A673 (cell line): ENCODE measurements at places on chromosomes 11 and 22.

GRCh38 chr11:81840380-81840779, 893.3 kb downstream of the FAM181B start:
- H3K4me1 ChIP-seq, result no peaks in the 10 kb centered on the region
- no peaks in the 10 kb centered on the region for H3K36me3 ChIP-seq

DNA sequence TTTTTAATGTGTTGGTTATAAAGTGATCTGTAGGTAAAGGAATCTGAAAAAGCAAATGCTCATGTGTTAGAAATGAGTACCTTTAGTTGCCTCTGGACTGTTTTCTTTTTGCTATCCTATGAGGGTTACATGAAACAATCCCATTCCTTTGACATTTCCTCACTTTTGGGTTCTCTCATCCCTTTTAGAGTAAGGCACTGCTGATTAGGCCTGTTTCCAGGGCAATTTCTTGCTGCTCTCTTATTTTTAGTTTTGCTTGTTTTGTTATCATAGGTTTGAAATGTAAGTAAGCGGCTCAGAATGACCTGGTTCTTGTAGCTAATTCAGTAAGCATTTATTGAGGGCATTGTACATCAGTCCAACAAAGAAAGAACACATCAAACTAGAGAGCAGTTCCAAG, 138.9 kb downstream of the DDX10 start:
- H3K36me3 ChIP-seq, result no peaks in the 10 kb centered on the region
- no peaks in the 10 kb centered on the region for H3K4me1 ChIP-seq
- H3K4me3 ChIP-seq, result no peak overlapping the region

GRCh38 chr11:9210224-9210921, 54.8 kb downstream of the DENND5A start:
- peaks cover 5% of the 10 kb centered on the region for H3K4me1 ChIP-seq
- H3K4me3 ChIP-seq, result no peak overlapping the region

DNA sequence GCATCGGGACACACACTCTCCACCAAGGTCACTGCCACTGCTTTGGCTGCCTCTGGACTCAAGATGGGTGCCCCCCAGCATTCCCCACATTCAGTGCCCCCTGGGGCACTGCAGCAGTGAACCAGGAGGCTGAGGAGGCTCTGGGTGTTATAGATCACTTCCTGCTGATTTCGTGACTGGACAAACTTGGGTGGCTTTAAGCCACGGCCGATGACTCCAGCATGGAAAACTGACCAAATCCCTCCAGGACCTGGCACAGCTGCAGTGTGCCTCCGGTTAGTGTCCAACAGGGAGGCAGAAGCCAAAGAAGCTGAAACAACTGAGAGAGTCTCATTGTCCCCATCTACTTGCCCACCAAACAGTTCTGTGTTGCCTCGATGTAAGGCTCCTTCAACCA, 1.2 kb upstream of the GANAB start:
- H3K4me3 ChIP-seq, result no peak overlapping the region
- no peak overlapping the region for H3K27ac ChIP-seq
- no peaks in the 10 kb centered on the region for H3K27me3 ChIP-seq
- H3K4me1 ChIP-seq, result peaks cover 19% of the 10 kb centered on the region

DNA sequence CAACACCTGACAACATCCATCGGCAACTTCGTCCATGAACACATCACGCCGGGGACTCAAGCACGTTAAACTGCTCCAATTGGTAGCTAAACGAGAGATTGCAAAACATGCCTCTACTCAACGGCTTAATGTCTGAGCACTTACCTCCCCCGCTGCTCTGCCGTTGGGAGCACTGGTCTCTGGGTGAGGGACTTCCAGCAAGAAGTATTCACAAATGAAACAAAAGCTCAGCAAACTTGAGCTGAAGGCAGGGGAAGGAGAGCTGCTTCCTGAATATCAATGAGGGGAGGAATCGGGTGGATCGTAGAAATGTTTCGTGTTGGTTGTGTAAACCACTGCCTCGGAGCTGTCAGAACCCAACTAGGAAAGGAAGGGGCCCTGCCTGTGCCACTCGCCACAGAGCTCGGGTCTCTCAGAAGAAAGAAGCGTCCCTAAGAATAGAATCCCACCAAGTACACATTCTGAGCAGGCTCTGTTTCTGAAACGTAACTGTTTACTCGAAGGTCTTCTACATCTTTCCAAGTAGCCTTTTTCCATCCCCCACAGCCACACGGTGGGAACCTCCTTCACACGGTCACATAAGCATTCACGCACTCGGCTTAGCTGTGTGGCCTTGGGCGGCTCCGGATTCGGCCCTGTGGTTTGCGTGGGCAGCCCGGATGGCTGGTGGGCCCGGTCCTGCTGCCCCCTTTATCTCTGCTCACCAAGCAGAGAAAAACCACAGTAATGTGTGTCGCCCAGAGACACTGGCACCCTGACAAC, at the start of gene MLC1:
Gene MLC1, minus strand, starts transcription at position 216 of the 762 bp plus-strand sequence. CDS start 524 bp downstream, outside the sequence.
- peak; percentile 80 for DNase-seq
- no peaks in the 10 kb centered on the region for H3K4me1 ChIP-seq
- no peak within 1 kb of the TSS for H3K27ac ChIP-seq
- peak within 1 kb of the TSS; percentile 19 for H3K4me3 ChIP-seq
- no peaks in the 10 kb centered on the region for H3K27me3 ChIP-seq
- H3K36me3 ChIP-seq, result no peaks in the 10 kb centered on the region

- no peak overlapping the region for H3K27ac ChIP-seq
- H3K27me3 ChIP-seq, result no peaks in the 10 kb centered on the region
- H3K4me3 ChIP-seq, result no peak overlapping the region
- no peak for DNase-seq
- no peaks in the 10 kb centered on the region for H3K36me3 ChIP-seq
- peaks cover 7% of the 10 kb centered on the region for H3K4me1 ChIP-seq
Measured at GRCh38 chr22:27323661-27324060, 477.9 kb downstream of the MN1 start.

GRCh38 chr11:12235947-12236743, 125.8 kb downstream of the MICAL2 start:
- no peaks in the 10 kb centered on the region for H3K4me1 ChIP-seq
- no peaks in the 10 kb centered on the region for H3K36me3 ChIP-seq
- no peak overlapping the region for H3K27ac ChIP-seq
- peak; percentile 67 for DNase-seq
- no peak overlapping the region for H3K4me3 ChIP-seq
- no peaks in the 10 kb centered on the region for H3K27me3 ChIP-seq

DNA sequence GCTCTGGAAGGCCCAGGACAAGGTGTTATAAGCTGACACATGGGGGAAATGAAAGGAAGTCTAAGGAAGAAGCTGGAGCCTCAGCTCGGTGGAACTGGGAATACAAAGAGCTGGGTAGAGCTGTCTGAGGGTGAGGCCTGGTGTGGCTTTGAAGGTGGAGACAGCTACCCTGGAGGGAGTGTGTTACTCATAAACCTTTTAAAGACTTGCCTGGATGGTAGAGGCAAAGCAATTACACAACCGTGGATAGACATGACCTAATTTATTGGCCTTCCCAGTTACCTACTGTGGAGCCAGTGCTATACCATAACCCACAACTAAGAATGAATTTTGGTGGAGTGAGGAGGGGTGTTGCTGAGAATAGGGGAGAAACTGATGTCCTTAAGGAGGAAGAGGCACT, 22.6 kb downstream of the EXPH5 start:
- no peak overlapping the region for H3K4me3 ChIP-seq
- H3K27ac ChIP-seq, result no peak overlapping the region
- DNase-seq, result no peak

DNA sequence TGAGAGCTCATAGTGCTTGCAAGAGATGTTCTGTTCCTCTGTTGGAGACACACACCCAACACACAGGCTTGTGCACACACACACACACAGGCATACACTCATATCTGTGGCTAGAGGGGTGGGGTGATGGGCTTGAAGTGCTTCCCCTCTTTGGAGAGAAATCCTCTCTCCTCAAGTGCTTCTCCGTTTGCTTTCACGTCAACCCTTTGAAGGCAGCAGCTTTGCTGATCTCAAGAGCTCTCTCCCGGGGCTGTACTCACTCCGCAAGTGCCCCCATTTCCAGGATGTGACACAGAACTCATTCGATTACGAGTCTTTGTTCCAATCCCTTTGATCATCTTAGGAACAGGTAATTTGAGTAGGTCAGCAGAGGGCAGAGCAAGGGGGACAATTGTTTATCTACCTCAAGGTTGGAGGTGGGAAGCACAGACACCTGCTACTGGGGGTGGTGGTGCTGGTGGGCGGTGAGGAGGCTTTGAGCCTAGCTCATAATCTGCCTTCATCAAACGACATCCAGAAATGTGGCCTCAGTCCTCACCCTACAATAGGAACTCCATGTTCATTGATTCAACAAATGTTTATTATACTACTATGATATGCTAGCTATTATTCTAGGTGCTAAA, 529.8 kb upstream of the CADM1 start:
- H3K36me3 ChIP-seq, result no peaks in the 10 kb centered on the region
- no peak overlapping the region for H3K4me3 ChIP-seq
- no peak for DNase-seq
- H3K27ac ChIP-seq, result no peak overlapping the region
- H3K27me3 ChIP-seq, result no peaks in the 10 kb centered on the region

- no peaks in the 10 kb centered on the region for H3K36me3 ChIP-seq
- H3K4me3 ChIP-seq, result no peak overlapping the region
- no peak overlapping the region for H3K27ac ChIP-seq
- no peaks in the 10 kb centered on the region for H3K27me3 ChIP-seq
- H3K4me1 ChIP-seq, result no peaks in the 10 kb centered on the region
Measured at GRCh38 chr22:46444390-46444854, 93.0 kb downstream of the CELSR1 start.

DNA sequence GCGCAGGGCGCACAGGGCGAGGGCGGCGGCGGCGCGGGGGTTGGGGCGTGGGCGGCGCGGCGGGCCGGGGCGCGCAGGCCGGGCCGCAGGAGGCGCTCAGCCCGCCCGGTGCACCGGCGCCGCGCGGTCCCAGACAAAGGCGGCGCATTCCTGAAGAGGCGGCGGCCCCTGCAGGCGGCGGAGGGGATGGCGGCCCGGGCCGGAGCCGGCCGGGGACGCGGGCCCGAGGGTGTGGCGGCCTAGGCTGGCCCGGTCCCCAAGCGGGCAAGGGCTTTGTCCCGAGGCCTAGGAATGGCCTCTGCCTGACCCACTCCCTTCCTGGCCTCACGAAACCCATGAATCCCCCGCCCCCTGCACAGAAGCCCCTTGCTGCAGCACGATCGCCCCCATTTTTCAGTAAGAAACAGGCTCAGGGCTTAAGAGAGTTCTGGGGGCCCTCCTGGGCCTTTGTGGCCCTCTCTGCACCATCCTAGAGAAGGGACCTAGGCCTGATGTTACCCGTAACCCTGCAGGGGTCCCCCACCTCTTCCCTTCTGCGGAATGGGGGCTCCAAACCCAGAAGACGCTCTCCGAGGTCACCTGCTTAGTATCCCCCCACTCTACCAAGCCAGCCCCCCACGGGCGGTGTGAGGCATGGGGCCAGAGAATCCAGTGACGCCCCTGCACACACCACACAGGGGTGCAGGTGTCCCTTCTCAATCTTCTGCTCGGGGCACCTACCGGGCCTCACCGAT, at the start of gene RTN4R:
Gene RTN4R, minus strand, starts transcription at position 40 of the 734 bp plus-strand sequence. CDS start 226 bp downstream, outside the sequence.
- peak within 1 kb of the TSS; percentile 52 for H3K4me3 ChIP-seq
- peaks cover 8% of the 10 kb centered on the region for H3K4me1 ChIP-seq
- H3K27me3 ChIP-seq, result no peaks in the 10 kb centered on the region
- peak within 1 kb of the TSS; percentile 37 for H3K27ac ChIP-seq
- no peaks in the 10 kb centered on the region for H3K36me3 ChIP-seq

DNA sequence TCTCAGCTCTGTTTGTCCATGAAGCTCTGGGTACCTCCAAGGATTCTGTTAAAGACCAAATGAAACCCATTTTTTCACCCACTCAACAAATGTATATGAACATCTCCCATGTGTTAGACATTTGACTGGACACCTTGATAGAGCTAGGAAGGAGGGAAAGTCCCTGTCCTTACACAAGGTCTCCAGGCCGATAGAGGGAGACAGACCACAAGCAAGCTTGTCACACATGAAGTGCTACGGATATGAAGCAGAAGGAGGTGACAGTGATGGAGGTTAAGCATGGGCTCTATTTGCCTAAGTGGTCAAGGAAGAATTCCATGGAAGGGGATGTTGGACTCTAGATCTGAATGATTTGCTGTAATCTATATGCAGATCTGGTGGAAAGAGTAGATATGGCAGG, 138.5 kb downstream of the MYO18B start:
- no peaks in the 10 kb centered on the region for H3K4me1 ChIP-seq
- H3K4me3 ChIP-seq, result no peak overlapping the region
- H3K36me3 ChIP-seq, result no peaks in the 10 kb centered on the region

- no peaks in the 10 kb centered on the region for H3K27me3 ChIP-seq
- no peaks in the 10 kb centered on the region for H3K4me1 ChIP-seq
- H3K4me3 ChIP-seq, result no peak overlapping the region
- no peak overlapping the region for H3K27ac ChIP-seq
Measured at GRCh38 chr11:15161790-15162189, 47.1 kb downstream of the INSC start.

GRCh38 chr11:13116491-13116890, 107.4 kb downstream of the RASSF10 start:
- H3K27ac ChIP-seq, result no peak overlapping the region
- no peak overlapping the region for H3K4me3 ChIP-seq
- no peaks in the 10 kb centered on the region for H3K4me1 ChIP-seq
- no peak for DNase-seq
- H3K36me3 ChIP-seq, result no peaks in the 10 kb centered on the region
- H3K27me3 ChIP-seq, result no peaks in the 10 kb centered on the region

DNA sequence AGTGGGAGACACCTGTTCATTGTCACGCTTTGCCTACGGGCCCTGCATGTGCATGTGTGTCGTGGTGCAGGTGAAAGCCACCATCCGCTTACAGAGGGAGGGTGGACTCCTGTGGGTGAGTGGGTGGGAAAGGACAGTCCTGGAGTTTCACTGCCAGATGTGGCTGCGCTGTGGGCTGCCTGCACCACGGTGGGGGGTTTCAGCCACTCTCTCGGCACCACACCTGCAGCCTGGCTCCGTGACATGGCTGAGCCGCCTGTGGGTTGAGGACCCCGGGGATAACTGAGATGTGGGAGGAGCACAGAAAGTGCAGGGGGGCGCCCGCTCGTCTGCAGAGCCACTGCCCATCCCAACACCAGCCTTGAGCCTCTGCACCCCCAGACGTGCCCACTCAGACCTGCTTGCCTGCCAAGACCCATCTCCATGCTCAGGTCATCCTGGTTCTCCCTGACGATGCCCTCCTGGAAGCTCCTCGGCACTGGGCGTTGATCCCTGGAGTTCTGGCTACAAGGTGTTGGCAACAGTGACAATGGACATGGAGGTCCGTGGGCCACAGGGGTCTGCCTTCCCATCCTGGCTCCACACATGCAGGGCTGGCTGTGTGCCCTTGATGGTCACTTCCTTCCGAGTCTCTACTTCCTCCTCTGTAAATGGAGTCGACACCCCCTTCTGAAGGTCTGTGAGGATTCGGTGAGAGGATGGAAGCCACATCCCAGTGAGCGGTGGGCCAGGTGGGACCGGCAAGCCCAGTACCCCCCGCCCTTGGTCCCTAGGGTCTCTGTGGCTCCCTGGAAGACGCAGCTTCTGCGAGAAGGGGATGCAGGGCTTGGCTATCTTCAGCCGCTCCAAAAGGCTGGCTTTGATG, 1007.0 kb downstream of the BRD1 start:
- no peak for DNase-seq
- peaks cover 13% of the 10 kb centered on the region for H3K4me1 ChIP-seq
- no peaks in the 10 kb centered on the region for H3K27me3 ChIP-seq
- H3K4me3 ChIP-seq, result no peak overlapping the region
- no peaks in the 10 kb centered on the region for H3K36me3 ChIP-seq

- H3K4me3 ChIP-seq, result no peak overlapping the region
- DNase-seq, result no peak
- no peak overlapping the region for H3K27ac ChIP-seq
- no peaks in the 10 kb centered on the region for H3K36me3 ChIP-seq
- peaks cover under 1% of the 10 kb centered on the region for H3K4me1 ChIP-seq
Measured at GRCh38 chr11:64848826-64849597, 4.6 kb upstream of the CDC42BPG start.

GRCh38 chr11:110852921-110853490, 140.8 kb upstream of the ARHGAP20 start:
- no peak overlapping the region for H3K27ac ChIP-seq
- peak; percentile 15 for DNase-seq
- H3K27me3 ChIP-seq, result no peaks in the 10 kb centered on the region
- H3K4me1 ChIP-seq, result peaks cover 31% of the 10 kb centered on the region
